ENCODE measurements at places on chromosomes 3 and 15. TPM values are rescaled to one million over a fixed set of nuclear protein-coding genes. Genes with fewer than 3 reads are reported as not detected.

NR2F2 gene
- 21.4 TPM for total RNA-seq

GOLGA8G gene
- total RNA-seq: not detected

SMARCC1 gene
- 39.8 TPM for total RNA-seq

SLC35A5 gene
- total RNA-seq: 18.7 TPM

KLHL6 gene
- total RNA-seq: not detected

SCAANT1 gene
- not detected for total RNA-seq

KLHL40 gene
- total RNA-seq: not detected

FGF7 gene
- 9.2 TPM for total RNA-seq

ASB14 gene
- total RNA-seq: not detected
